ENCODE measurements at places on chromosomes 2 and 18. TPM values are rescaled to one million over a fixed set of nuclear protein-coding genes. Genes with fewer than 3 reads are reported as not detected.

SP140 gene
- total RNA-seq, result not detected

MAL gene
- not detected for total RNA-seq

ZRANB3 gene
- total RNA-seq, result 7.5 TPM

FAM110C gene
- 0.82 TPM for total RNA-seq

RGPD4 gene
- total RNA-seq, result not detected

Measured in pericardium fibroblast (primary cell).